ENCODE measurements at places on chromosomes 5 and 9. TPM values are rescaled to one million over a fixed set of nuclear protein-coding genes. Genes with fewer than 3 reads are reported as not detected.

Gene MRPS27
- 83.2 TPM for total RNA-seq

Gene IFNB1
- total RNA-seq: not detected

Gene FSTL4
- 0.86 TPM for total RNA-seq

Gene ADGRD2
- total RNA-seq: not detected

Gene IFNK
- not detected for total RNA-seq

DNA sequence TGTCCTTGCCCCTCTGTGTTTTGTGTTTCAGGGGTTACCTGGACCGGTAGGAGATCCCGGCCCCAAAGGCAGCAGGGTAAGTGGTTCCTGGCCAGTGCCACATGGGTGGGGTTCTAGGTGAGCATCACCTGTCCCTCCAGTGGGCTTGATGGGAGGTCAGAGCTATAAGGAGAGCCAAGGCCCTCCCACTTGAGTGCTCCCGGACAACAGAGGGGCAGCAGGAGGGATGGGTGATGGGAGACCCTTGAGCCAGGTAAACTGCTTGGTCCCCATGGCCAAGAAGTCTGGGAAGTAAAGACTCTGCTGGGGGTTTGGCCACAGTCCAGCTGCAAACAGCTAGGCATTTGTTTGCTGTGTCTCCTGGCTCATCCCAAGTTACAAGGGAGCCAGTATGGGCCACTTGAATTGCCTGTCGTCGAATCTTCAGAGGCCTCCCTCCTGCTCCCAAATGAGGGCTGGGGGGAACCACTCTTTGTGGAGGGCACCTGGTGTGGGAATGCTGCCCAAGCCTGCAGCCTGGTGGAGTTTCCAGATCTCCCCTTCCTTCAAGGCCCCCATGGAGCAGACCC lies 51.0 kb downstream of the COL27A1 start:
- DNase-seq: no peak

GRCh38 chr5:126098330-126099017 lies 324.7 kb upstream of the GRAMD2B start:
- no peak for DNase-seq

DNA sequence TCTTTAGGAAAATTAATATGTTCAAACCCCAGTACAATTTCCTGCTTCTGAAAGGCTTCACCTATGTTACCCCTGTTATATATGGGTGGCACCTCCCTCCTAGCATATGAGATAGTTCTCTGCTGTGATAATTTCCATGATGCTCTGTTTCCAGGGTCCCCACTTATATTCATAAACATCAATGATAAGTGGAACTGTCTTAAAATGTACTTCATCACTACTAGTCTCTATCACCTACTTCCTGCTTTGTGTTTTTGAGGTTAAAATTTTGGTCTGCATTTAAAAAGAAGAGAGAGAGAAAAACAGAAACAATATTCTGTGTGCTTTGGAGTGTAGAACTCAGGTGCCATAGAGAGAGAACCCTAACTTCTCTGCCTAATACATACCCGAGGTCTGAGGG lies 234.7 kb downstream of the HTR1A start:
- no peak for DNase-seq

- DNase-seq: no peak
These were observed 5.9 kb downstream of the YTHDC2 start for GRCh38 chr5:113519412-113519811.

DNA sequence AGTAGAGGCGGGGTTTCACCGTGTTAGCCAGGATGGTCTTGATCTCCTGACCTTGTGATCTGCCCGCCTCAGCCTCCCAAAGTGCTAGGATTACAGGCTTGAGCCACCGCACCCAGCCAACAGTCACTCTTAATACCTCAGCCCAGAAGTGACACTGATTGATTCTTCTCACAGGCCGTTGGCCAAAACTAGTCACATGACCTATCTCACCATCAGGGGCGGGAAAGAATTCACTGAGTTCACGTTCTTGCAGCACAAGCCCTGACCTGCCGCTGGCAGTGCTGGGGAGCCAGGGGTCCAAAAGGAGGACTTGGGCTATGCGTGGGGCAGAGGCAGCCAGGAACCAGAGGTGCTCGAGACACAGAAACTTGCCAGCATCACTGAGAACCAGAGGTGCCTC lies 55.0 kb upstream of the CPLX2 start:
- DNase-seq: no peak

DNA sequence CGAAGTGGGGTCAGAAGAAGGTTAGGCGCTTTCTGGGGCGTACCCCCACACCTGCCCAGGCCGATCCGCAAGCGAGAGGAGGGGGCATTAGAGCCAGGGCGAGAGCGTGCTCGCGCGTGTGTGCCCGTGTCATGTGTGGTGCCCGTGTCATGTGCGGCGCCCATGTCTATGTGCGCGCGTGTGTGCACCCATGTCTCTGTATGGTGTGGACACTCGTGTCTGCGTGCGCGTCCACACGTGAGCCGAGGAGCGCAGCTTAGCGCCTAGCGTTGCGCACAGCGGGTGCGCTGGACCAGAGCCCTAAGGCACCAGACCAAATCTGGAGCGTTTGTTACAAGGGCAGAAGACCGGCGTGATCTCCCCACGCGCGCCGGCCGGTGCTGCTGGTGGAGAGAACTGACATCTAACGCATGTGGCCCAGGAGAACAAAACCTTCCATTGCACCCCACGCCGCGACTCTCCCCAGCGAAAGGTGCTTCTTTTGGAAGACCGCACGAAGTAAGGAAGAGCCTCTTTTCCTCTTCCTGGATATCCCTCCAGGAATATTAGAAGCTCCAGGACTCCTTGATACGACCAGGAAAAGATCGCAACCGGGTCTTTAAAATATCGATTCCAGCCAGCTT lies 644 bp downstream of the NIM1K start:
- DNase-seq: peak; percentile 22

GRCh38 chr5:126066836-126067235 lies 356.4 kb upstream of the GRAMD2B start:
- no peak for DNase-seq

DNA sequence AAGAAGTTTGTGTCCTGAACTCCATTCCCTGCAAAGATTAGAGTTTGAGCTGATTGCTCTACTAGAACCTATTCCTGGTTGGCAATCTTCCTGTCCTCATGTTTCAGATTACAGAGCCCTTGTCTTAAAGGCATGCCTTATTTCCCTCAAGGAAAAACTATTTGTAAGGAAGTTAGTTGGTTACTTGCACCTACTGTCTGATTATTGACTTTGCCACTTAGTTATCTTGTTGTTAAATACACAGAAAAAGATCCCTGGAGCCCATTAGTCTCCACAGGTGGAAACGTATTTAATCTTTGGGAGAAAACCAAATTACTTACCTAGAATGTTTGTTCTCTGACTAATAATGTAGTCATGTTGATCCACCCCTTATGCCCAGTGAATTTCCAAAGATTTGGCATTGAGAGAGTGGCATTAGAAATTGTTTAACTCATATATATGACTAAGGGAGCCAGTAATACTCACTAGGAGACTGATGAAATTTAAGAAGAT lies 132.3 kb upstream of the ELL2 start:
- DNase-seq: no peak

- peak; percentile 46 for DNase-seq
These were observed at the start of gene PHF2 for GRCh38 chr9:93576258-93577077. Gene PHF2 (plus strand): TSS chr9:93576584. CDS start chr9:93576774, 190 bp downstream.

DNA sequence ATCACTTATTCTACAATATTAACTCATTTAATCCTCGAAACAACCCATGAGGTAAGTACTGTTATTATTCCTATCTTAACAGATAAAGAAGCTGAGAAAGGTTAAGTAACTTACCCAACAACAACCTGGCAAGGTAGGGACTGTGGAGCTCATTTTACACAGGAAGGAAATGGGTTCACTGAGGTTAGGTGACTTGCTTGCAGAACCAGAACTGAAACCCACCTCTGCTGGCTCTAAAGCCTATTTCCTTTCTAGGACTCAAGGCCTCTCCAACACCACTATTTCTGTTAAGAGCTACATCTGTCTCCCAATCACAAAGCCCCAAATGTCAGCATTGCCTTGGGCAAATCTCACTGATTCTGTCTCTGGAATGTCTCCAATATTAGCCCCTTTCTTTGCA lies 38.9 kb upstream of the IFNK start:
- DNase-seq: no peak

- DNase-seq: no peak
These were observed 227.5 kb downstream of the ACTL7B start for GRCh38 chr9:108628316-108628715.

GRCh38 chr5:81021486-81021885 lies 61.3 kb downstream of the RASGRF2 start:
- DNase-seq: no peak

GRCh38 chr5:107389130-107389774 lies 281.5 kb downstream of the EFNA5 start:
- DNase-seq: peak; percentile 88

DNA sequence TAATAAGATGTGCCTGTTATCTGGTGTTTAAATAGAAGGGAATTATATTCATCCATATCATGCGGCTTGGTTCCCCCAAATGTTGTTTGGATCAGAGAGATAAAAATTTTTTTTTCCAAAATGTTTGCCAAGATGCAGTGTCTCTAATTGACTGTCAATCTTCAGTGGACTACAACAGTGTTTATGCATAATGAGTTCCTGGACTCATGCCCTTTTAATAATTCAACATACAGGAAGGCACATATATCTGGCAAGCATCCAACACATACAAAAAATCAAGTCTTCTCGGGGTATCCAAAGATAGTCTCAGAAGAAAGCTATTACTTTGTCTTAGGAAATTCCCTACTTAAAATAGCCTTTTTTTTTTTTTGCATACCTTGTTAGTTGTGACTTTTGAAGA lies 1534.7 kb downstream of the EFNA5 start:
- DNase-seq: peak; percentile 64

DNA sequence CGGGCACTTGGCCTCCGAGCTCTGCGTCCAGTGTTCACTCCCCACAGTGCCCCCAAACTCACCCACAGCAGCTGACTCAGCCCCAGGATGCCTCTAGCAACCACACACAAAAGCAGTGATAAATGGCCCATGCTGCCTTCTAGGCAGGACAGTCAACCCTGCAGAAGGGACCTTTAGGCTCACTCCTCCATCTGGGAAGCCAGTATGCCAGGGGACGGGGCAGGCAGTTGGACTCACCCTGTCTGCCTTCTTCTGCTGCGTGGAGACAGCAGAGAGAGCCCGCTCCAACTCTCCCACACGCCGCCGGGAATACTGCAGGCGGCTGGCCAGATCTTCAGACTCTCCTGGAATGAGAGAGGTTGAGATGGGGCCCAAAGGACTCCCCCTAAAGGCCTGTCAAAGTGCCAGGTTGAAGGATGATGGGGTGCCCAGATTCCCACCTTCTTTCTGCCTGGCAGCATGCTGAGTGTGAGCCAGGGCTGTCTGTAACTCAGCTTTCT lies 10.4 kb downstream of the GOLGA2 start:
- DNase-seq: no peak

GRCh38 chr5:179259731-179260323 lies 85.4 kb downstream of the ADAMTS2 start:
- no peak for DNase-seq

- no peak for DNase-seq
These were observed 4.4 kb upstream of the IL3 start for GRCh38 chr5:132055808-132056609.
